ENCODE measurements at places on chromosomes 13 and 19.
A peak's percentile ranks its signal among the peaks of the same experiment; 100 is the strongest.

- DNase-seq, result peak; percentile 23
These were observed 186.2 kb upstream of the PCDH9 start for GRCh38 chr13:67416047-67416925.

DNA sequence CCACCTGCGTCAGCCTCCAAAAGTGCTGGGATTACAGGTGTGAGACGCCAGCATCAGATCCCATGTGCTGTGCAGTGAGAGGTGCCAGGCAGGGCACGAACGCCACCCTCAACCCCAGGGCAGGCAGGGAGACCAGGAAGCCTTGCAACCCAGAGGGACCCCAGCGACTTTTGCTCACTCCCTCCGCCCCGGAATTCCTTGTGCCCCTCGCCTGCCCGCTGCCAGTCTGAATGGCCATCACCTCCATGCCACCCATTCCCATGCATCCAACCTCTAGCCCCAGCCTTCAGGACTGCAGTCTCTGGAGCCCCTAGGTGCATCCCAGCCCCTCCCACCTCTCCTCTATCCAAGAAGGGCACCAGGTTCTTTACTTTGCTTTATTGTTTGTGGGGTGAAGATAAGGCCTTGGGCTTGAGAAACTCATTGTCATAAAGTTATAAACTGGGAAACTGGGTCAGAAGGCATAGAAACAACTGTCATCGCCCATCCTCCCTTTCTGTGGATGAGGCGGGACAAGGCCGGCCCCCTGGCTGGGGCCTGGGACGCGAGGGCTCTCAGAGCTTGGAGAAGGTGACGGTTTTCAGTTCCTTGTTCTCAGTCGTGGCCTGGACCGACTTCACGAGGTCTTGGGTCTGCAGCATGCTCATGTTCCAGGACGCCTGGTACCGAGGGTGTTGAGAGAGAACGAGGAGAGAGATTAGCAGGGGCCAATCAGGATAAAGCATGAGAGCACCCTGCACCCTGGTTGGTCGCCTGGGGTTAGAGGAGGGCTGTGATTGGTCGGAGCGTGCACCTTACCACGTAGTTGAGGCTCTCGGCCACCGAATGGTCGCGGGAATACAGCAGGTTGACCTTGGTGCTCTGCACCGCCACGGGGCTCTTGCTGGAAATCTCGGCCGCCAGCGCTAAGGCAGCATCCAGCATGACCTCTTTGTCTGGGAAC is 2.6 kb upstream of the LGALS4 start:
- peak; percentile 4 for DNase-seq

DNA sequence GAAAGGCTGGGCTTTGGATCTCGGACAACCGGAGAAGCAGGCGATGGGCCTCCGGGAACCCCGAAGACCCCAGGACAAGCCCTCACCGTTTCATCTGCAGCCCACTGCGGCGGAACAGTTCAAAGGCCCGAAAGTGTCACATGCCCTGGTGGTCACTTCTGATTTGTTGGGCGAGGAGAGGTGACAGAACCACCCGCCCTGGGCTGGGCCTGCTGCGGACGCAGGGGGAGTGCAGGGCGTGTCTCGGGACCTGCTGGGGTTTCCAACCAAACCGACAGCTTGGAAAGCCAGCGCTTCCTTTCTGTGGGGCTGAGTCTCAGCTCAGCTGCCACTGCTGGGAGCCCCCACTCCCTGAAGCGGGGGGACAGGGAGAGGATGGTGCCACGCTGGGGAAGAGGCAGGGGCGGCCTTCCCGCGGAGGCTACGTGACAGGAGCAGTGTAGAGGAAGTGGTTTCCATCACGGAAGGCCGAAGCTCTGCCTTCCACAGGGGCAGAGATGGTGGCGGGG is 22.8 kb upstream of the ZBTB7A start:
- DNase-seq, result no peak

DNA sequence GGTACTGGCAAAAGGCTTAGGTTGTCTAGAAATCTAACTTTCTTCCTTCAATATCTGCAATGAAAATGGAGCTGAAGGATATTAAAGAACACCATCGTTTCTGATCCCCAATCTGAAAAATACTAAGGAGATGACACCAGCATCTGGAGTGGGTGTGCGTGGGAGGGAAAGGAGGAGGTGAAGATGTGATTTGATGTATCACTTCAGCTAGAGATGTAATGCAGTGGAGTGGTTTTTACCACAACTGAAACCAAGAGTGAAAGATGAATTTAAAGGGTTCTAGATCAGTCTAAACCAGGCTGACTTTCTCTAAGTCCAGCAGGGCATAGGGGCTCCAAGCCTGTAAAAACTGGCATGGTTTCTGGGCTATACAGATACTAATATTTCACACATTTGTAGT is 148.4 kb downstream of the AKAP11 start:
- no peak for DNase-seq

DNA sequence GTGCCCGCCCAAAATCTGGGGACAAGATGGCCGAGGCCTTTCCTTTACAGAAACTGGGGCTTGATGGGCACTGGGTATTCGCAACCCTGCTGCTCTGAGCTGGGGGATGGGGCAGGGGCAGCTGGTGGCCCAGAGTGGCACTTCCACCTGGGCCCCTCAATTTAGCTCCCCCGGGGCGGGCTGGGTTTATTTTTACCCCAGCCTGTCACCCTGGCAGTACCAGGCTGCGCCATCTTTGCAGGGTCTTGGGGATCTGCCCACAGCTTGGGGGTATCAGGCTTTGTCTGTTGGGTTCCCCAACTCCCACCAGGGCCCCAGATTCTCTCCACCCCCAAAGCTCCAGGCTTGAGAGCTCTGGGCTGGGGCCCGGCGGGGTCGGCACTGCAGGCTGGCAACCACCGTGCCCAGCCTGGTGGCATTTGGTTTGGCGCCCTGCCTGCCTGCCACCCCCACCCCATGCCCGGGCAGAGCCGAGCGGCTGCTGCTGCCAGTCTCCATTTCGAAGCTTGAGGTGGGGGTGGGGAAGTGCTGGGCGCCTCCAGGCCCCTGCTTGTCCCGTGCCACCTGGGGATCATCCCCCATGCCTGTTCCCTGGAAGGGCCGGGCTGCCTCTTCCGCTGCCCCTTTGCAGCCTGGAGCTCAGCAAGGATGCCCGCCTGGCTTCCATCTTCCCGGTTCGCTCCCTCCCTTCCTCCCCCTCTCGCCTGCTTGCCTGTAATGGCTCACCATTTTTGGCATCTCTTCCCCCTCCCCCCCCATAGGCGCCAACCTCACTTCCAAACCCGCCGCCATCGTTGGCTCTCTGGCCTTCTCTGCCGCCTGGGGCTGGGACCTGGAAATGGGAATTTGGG is 11.4 kb downstream of the NFIX start:
- DNase-seq, result no peak

DNA sequence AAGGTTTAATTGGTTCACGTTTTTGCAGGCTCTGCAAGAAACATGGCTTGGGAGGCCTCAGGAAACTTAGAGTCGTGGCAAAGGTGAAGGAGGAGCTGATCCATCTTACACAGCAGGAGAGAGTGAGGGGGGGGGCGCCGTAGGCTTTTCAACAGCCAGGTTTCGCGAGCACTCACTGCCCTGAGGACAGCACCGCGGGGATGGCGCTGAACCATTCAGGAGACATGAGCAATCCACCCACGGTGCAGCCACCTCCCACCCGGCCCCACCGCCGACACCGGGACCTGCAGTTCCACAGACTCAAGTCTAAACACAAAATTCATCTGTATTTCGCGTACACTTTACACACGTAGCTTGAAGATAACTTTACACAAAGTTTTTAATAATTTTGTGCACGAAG is 73.6 kb downstream of the KDM4B start:
- no peak for DNase-seq

DNA sequence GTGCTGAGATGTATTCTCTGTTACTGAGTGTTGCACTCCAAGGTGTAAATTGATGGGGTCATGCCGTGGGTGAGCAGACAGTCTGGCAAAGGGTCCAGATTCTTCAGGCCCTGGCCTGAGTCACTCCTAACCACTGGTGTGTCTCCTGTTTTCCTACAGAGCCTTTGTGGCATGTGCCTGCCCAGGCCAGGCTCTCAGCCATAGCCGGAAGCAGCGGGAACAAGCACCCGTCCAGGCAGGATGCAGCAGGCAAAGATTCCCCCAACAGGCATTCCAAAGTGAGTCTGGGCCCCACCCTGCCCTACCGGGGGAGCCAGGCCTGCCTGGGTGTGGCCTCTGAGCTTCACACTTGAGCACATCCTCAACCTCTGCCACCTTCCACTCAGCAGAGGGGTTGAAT is 61.9 kb downstream of the DPF1 start:
- DNase-seq, result no peak

GRCh38 chr13:112575675-112576074 is 12.3 kb downstream of the TUBGCP3 start:
- no peak for DNase-seq

GRCh38 chr19:10201176-10201575 is 6.4 kb upstream of the DNMT1 start:
- DNase-seq, result no peak

GRCh38 chr19:8392017-8392591 is 1.9 kb downstream of the RAB11B start:
- DNase-seq, result no peak

GRCh38 chr19:34260771-34261173 is 6.4 kb downstream of the GARRE1 start:
- DNase-seq, result no peak

- DNase-seq, result no peak
These were observed 182.6 kb upstream of the IRS2 start for GRCh38 chr13:109968876-109969577.

Data from HuH-7.5 (cell line).